Stimulated activated naive CD8-positive, alpha-beta T cell treated with anti-CD3 and anti-CD28 coated beads, Interleukin-15, Interleukin-2, amounts not matched to agents 100 U/mL and 50 U/mL, for 24 hours (primary cell): ENCODE measurements at places on chromosomes 2 and 18.
A peak's percentile ranks its signal among the peaks of the same experiment; 100 is the strongest.

- DNase-seq = no peak
Observed at GRCh38 chr2:231542136-231542535, 11.9 kb upstream of the NMUR1 start.

DNA sequence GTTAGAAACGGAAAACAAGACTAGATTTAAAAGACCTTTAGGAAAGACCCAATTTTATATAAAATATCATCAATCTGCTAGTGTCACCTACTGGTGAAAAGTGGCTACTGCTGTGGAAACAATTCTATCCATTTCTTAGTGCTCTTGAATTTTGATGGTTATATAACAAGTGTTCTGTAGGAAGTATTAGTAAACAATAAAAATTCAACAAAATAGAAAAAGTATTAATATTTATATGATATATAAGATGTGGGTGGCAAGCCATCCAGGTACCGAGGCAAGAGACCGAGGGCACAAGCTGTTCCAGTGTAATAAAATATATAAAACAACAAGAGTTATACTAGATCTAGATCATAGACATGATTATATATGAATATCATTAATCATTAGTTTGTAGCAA lies 6.2 kb upstream of the TMEM87B start:
- peak; percentile 20 for DNase-seq

- no peak for DNase-seq
Observed at GRCh38 chr18:58511897-58512581, 116.9 kb downstream of the ALPK2 start.

- DNase-seq = no peak
Observed at GRCh38 chr18:13120983-13121441, 97.5 kb upstream of the LDLRAD4 start.

- no peak for DNase-seq
Observed at GRCh38 chr2:222733846-222734702, 62.6 kb downstream of the MOGAT1 start.

DNA sequence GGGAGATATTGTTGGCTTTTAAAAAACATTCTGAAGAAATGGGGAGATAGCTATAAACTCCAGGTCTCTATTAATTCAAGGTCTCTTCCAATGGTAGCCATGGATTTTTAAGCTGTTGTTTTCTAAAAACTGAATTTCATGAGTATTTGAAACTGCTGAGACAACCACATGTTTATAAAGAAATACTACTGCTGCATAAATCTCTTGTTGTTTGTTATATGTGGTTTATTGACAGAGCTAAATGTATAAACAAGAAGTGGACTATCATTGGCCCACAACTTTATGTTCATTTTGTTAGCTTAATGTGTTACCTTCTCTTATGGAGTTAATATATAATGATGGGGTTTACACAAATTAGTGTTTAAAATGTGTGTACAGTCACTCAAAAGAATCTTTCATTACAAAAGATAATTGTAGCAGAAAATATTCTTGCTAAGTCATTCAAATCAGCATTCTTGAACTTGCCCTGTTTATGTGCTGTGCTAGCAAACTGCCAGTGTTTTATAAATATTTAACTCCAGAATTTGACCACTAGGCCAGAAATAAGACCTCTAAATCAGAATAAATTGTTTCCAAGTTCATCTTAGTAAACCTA lies 242.1 kb downstream of the TMX3 start:
- no peak for DNase-seq

GRCh38 chr2:102424754-102425153 lies 1.8 kb downstream of the IL18RAP start:
- no peak for DNase-seq

DNA sequence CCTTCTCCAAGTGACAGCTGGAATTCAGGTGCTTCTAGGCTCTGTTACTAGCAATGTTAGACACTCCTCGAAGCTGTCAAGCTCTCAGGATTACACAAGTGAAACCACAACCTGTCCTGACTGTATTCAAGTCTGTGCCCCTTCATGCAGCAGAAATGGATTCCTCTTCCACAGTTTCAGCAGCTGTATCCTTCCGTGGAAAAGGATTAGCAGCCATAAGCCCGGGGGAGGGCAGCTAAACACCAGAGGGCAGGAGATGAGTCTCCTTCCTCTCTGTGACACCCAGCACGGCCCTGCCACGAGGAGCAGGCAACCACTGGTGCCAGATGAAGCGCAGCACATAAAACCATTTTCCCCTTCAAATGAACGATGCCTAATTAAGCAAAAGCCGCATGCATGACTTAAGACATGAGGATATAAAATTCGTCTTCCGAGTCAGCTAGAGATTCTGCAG lies 1.2 kb downstream of the ST3GAL5 start:
- DNase-seq = peak; percentile 66

DNA sequence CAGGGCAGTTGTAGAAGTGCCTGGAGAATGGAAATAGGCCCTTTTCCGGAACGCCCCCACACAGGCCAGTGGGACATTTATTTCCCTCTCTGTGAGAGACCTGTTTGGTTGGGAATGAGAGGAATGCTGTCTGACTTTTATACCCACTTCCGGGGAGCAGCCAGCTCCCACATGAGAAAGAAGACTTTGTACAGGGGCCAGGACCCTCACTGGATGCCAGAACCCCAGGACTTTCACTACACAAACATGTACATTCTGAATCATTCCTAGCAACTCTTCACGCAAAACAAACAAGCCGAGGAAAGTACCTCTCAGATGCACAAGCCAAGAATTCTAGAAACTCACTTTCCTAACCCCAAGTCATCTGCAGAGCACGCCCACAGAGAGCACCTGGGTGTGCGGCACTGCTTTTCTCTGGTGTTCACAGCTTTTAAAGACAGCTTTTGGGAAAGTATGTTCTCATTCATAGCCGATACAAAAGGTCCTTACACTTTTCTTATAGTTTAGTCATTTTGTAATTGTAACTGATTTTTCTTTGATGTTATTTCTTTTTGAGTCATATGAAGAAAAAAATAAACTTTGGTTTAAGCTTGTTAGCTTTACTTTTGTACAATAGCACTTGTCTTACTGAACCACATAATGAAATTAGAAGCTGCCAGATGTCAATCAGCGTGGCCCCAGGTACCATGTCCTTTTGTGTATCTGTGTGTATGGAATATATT lies 856.1 kb upstream of the ID2 start:
- peak; percentile 8 for DNase-seq

GRCh38 chr18:12010187-12010802 lies 29.0 kb downstream of the IMPA2 start:
- no peak for DNase-seq

- DNase-seq = no peak
Observed at GRCh38 chr2:23607925-23608324, 222.9 kb downstream of the KLHL29 start.
